Left forelimb (tissue), 1 donor: ENCODE measurements at places on chromosomes 3 and 15.

GRCh38 chr15:70094690-70095311 is 2.9 kb downstream of the TLE3 start:
- no peak for DNase-seq

DNA sequence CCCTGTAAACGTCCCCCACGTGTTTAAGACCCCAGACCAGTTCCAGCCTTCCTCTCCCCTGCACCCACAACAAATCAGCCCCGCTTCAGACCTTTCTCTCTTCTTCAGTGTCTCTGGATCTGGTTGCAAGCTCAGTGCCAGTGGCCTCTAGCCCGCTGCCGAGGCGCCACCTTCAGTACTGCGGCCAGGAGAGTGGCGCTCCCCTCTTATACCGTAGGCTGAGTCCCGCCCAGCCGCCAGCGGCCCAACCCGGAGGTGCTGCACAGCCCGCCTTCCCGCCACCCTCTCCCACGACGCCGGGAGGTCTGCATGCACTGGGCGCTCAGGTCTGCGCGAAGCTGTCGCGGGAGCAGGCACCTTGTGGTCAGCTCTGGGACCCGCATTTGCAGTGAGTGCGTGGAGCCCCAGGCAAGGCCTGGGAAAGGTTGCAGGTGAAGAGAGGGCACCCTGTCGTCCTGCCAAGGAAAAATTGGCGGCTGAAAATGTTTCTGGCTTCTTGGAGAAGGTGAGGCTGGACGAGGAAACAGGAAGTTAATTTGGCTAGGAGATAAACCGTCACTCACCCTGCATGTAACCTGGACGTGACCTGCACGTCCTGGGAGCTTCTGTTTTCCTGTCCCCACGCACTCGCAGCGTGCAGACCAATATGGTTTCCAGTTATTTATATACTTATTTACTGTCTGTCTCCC is at the start of gene C2CD4B:
TSS of gene C2CD4B (minus strand) at position 182 of the 689 bp plus-strand sequence. CDS start 301 bp downstream, outside the sequence.
- no peak for DNase-seq

- DNase-seq = no peak
Measured at GRCh38 chr3:181383760-181384159, 328.0 kb upstream of the SOX2 start.

- no peak for DNase-seq
Measured at GRCh38 chr3:41503998-41504623, 304.8 kb downstream of the CTNNB1 start.

- peak; percentile 86 for DNase-seq
Measured at GRCh38 chr15:77944002-77944867, 133.3 kb downstream of the TBC1D2B start.

DNA sequence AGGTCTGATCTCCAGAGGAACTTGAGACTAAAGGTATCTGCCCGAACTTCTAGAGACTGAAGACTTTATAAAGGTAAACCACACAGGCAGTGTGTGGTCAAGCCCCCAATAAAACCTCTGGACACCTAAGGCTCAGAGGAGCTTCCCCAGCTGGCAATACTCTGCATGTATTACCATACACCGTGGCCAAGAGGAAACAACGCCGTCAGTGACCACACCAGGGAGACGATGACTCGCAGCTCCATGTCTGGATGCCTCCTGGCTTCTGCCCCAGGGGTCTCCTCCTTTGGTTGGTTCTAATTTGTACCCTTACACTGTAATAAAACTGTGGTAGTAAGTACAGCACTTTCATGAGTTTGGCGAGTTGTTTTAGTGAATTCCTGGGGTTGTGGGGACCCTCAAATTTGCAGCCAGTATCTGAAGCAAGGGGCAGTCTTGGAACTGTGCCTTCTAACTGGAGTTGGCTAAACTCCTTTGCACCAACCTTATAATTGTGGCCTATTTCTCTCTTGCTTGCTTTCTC is 32.1 kb upstream of the BCL2L10 start:
- no peak for DNase-seq

DNA sequence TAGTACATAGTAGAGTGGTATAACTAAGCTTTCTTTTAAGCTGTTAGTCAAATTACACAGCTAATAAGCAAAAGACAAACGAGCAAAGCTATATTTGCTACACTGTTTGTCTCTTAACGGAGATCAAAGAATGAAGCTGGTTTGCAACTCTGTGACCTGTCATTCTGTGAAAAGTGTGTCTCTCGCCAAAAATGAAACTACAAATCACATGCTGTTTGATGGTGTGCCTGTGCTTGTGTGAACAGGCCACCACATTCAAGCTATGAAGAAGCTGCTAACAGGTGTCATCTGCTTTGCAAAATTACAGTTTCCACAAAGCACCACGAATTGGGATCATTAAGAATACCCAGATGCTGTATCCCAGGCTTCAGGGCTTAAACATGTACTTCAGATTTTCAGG is 667.8 kb upstream of the NAALADL2 start:
- DNase-seq = no peak

GRCh38 chr15:98728811-98729160 is 80.4 kb downstream of the IGF1R start:
- DNase-seq = no peak

DNA sequence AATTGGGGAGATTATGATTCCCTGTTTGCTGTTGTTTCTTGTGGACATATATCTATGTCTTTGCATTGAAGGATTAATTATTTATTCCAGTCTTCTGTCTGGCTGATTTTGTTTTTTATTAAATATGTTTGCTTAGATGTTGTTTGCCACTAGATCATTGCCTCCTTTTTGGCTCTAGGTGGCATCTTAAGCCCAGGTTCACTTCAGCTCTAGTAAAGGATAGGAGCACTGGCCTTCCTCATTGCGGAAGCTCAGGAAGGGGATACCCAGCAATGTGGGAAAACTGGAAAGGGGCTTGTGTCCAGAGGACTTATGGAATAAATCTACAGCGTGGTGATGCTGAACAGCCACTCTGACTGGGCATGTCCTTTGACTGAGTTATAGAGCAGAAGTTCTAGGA is 821.6 kb downstream of the PDCD6IP start:
- no peak for DNase-seq

- peak; percentile 34 for DNase-seq
Measured at GRCh38 chr3:125150525-125151441, 61.8 kb downstream of the SLC12A8 start.

DNA sequence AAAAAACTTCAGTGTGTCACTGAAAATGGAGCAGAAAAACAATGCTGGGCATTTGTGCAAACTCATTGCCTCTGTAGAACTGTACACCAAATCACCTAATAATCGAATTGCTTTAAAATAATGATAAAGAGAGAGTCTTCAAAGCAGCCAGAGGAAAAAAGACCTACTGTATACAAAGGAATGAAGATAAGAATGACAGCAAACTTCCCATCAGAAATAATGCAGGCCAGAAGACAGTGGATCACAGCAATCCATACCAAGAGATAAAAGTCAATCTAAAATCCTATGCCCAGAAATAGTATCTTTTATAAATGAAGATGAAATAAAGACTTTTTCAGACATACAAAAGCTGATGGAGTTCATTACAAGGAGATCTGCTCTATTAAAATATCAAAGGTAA is 134.7 kb upstream of the VEPH1 start:
- DNase-seq = no peak

DNA sequence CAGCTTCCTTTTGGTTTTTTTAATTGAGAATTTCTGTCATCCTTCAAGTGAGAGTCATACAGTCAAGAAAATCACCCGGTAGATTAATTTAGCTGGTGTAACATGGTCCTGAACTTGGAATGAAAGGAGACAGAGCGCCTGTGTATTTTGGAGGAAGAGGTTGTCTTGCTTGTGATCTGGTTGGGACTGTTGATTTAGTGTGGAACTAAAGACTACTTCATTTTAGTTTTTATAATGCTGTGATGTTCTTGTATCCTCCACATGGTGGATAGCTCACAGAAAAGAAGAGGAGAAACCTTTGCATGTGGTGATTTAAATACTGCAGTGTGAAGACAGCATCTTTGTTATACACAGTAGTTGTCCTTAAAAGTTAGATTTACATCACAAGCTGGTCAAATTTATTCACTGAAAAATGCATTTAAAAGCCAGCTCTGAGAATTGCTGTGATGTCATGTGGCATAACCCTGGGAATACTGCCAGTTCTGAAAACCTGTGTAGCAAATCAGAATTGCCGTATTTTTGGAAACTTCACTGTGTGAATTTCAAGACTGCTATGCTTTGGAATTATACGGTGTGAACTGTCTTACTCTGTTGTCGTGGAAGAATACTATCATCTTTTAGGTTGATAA is 268.5 kb downstream of the PTPRG start:
- no peak for DNase-seq

DNA sequence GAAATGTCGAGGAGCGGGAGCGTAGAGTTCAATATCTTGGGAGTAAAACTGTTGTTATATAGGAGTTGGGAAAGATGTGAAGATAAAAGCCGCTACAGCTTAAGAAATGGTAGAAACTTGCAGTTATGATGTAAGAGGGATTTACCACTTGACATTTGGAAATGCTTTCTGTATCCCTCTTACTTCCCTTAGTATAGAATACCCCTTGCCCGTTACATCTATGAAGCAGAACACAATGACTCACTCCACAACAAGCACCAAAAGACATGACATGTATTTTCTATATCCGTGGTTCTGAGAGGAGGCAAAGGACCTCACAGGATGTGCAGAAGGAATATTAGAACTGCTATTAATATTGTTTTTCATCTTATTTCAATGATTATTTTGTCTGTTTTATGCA is 254.2 kb upstream of the NR2F2 start:
- DNase-seq = no peak

DNA sequence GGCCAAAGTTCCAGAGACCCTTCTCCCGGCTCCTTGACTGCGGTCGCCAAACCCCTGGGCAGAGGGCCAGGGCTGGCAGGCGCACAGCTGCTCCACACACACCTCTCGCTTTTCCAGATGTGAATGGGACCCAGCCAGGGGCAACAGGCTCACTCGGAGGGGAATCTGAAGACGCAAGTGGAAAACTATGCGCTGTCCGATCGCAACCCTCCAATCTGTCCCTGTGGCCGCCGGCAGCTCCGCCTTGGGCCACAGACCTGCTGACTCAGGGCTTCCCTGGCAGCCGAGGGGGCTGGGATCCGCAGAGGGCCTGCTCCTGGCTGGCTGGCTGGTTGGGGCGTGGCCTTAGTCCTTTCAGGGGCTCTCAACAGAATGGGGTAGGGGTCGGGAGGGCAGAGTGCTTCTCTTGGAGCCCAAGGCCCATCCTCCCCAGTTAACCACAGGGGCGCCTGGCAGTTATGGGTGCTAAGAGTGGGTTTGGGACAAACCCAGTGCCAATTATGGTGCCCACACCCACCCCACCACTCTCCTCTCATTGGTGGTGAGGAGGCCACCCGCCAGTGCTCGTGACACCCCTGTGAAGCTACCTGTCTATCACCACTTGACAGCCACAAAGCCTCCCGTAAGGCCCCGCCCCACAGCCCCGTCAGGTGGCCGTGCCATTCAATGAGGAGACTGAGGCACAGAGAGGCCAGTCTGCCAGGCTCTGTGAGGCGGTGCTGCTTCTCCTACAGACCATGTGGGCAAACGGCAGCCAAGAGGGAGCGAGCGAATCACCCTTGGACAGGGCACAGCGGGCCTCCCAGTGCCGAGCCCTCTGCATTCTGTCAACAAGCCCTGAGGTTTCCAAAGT is 53.8 kb downstream of the IQSEC1 start:
- peak; percentile 90 for DNase-seq

DNA sequence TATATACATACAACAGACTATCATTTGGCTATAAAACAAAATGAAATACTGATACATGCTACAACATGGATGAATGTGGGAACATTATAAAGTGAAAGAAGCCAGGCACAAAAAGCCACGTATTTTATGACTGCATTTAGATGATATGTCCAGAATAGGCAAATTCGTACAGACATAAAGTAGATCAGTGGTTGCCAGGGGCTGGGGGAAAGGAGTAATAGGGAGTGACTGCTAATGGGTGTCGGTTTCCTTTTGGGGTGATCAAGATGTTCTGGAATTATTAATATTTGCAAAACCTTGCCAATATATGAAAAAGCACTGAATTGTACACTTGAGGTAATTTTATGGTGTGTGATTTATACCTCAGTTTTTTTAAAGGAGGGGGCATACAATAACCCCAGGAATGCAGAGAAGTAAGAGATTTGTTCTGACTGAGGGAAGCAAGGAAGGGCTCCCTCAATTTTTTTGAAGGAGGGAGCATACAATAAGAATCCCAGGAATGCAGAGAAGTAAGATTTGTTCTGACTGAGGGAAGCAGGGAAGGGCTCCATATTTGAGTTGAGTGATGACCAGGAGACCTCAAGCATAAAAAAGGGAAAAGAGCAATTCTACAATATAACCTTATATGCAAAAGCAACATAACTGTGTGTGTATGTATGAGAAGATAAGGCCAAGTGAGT is 6.2 kb downstream of the PSMD6 start:
- DNase-seq = no peak

DNA sequence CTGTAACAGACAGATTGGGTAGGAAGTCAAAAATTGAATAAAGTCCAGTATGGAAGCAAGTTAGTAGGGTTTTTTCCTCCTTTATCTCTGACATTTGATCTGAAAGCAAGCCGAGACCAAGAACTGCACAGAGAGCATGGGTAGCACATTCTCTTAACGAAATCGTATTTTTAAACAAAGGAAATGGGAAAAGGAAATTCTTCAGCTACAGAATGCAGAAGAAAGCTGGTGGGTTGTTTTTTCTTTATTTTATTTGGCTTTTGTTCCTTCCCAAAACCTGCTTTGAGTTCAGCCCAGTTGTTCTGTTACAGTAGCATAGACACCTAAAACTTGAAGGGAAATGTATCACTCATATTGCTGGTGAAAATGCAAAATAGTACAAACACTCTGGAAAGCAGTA is 397.0 kb downstream of the GBE1 start:
- DNase-seq = no peak

DNA sequence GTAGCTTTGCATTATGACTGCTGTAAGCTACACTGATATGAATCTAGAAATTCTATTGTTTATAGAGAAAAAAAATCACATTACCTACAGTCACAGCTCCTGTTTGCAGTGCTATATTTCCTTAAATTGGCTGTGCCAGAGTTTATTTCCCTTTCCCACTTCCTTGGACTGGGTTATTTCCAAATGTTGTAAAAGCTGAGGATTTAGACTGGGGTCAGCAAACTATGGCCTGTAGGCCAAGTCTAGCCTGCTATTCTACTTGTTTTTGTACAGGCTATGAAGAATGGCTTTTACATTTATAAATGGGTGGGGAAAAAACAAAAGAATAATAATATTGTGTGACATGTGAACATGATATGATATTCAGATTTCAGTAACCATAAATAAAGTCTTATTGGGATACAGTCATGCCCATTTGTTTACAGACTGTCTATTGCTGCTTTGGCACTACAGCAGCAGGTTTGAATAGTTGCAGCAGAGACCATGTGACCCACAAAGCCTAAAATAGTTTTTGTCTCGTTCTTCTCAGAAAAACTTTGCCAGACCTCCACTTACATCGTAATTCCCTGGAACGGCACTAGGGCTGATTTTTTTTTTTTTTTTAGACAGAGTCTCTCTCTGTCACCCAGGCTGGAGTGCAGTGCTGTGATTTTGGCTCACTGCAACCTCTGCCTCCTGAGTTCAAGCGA is 7.8 kb downstream of the GLDN start:
- DNase-seq = no peak

GRCh38 chr3:100106531-100107141 is 7.7 kb downstream of the FILIP1L start:
- no peak for DNase-seq

DNA sequence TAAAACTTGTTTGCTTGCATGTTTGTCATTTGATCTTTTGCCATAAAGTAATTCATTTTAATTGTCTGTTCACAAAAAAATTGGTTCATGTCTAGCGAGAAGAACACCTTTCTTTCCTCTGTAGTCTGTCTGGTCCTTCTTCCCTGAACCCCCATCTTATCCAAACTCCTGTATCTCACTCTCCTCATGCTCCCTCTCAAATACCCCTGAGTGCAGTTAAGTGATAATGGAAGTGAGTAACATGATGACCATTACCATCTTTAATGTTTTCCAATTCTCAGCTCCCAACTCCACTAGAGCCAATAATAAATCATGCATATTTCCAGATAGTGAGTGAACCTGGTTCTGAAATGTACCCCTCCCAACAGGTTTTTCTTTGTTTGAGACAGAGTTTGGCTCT is 14.2 kb upstream of the KCNMB3 start:
- no peak for DNase-seq
